ENCODE measurements at places on chromosomes 2 and 18.

DNA sequence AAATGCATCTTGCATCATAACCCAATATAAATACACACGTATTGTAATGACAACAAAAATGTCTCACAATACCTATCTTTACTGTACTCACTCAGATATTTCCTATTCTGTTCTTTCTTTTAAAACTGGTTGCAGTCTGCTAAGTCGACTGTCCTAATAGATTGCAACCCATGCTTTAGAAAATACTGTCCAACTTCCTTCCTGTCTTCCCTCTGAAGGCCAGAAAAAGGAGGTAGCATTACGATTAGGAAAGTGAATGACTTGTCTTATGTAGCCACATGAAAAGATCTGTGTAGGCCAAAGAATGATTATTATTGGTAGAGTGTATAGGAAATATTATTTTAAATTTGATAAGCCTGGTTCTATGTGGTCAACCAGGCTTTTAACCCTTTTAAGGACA lies 134.1 kb downstream of the FAM210A start:
- DNase-seq: no peak

- no peak for DNase-seq
These were observed 37.8 kb downstream of the COMMD1 start for GRCh38 chr2:61943251-61943650.

GRCh38 chr2:207619764-207620203 lies 5.4 kb downstream of the METTL21A start:
- no peak for DNase-seq

- no peak for DNase-seq
These were observed 128.1 kb upstream of the SERTAD2 start for GRCh38 chr2:64781711-64782390.

DNA sequence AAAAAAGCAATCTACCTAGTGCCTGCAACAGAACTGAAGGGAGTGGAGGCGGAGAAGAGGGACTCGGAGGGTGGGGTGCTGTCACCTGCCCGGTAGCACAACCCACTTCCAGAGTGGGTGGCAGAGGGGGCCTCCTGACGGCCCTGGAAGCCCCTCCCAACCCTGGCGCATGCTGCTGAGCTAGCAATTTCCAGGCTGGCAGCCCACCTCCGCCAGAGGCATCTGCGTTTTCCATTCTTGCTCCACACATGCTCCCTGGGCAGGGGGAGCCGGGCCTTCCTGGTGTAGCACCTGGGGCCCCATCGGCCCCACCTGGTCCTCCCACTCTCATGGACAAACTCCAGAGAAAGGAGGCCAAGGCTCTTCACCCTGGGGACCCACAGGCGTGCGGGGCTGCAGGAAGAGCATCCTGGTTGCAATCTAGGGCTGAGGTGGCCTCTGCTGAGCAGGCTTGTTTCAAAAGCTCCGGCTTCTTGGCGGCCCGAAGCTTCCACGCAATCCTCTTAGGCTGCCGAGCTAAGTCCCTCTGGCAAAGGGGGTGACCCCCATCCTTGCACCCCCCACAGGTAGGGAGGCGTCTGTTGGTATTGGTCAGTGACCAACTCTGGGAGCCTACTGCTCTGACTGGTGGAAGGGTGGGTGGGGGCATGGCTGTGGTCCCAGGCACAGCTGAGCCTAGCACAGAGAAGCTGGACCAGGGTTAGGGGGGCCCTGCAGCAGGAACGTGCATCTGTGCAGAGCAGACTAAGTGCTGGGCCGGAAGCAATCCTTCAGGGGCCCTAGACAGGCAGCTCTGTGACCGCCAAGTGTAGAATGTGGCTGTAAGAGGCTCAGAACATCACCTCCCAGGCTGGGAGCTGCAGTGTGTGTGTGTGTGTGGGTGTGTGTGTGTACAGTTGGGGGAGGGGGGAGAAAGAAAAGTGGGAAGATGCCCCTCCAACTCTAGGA lies 2.6 kb downstream of the HS6ST1 start:
- no peak for DNase-seq

- peak; percentile 74 for DNase-seq
These were observed 100.5 kb upstream of the UNC80 start for GRCh38 chr2:209671020-209671680.

DNA sequence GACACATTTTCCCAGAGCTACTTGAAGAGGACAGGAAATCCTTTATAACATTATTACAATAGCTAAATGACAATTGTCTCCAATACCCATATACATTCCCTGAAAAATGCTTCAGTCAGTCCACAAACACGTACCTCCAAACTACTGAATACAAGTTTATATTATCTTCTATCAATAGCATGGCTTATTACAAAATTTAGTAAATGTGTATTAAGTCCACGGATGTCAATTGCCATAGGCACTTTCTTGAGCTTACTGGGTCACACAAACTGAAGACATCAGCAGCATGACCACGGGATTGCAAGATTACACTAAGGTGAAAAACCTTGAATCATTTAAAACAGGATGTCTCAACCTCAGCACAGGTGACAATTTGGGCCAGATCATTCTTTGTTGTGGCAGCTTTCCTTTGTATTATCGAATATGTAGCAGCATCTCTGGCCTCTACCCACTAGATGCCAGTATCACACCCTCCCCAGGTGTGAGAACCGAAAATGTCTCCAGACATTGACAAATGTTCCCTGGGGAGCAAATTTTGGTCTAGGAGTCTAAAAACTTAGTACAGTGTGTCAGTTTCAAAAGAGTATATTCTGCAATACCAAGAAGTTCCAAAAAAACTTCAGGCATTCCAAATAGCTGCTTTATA lies 1.4 kb downstream of the MBD2 start:
- peak; percentile 31 for DNase-seq

DNA sequence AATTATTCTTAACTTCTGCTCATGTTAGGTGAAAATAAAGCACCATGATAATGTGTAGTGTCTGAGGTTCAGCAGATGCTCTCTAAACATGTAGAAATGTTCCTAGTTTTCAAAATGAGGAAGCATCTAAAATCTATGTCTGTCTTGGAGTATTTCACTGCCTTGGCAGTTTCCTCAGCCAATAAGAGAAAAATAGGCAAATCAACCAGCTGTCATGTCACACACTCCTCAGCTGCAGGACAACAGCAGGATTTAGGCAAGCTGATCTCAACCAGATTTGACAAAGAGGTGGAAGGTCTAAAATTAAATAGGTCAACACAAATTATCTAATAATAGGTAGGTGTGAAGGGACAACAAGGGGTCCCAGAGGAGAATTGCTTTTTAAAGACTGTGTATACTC lies 164.1 kb upstream of the BOD1L2 start:
- no peak for DNase-seq

DNA sequence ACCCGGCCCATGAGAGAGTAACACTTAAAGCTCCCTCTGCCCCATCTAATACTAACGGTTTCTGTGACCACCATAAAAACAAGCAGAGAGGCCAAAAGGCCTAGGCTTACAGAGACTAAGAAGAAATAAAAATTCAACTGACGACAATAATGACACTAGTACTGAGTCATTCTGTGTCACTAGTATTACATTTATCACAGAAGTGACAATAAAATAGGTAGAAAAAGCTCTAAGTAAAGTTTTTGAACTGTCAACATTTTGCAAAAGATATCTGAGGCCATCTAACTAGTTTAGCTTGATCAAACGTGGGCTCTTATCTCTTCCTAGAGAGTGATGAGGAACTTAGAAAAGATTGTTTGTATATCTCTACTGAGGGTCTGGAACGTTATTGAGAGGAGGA lies 35.6 kb downstream of the AP1S3 start:
- no peak for DNase-seq

DNA sequence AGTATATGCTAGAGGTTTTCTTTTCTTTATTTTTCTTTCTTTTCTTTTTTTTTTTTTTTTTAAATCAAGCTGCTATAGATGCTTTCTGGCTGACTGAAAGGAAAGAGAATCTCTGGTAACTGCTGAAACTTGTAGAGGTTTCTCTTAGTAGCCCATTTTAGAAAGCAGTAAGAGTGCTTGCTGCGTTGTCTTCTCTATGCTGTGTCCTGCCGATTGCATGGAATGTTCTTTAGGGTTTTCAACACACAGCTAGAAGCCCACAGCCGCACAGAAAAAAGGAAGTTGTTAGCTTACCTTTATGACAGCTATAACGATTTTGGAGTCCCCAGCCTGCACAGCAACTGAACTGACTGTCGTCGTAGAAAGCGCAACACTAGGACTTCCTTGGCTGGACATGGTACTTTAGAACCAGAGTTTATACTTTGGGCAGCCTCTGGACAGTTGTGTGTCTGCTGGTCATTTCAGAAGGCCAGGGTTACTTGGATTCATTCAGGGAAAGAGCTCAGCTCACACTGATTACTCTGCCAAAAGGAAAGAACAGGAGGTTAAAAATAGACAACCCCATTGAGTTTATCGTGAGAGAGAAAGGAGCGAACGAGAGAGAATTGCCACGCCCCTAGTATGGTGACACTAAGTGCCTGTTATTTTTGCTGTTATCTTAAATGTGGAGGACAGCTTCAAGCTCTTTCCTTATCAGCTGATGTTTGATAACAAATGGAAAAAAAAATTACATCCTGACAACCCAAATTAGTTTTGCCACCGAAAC lies at the start of gene CCDC141:
Gene CCDC141, minus strand, starts transcription at position 592 of the 766 bp plus-strand sequence. Its CDS starts 196 bp downstream, at position 396.
- DNase-seq: no peak

- DNase-seq: no peak
These were observed 73.7 kb upstream of the SLC1A4 start for GRCh38 chr2:64915510-64915900.

- no peak for DNase-seq
These were observed 2156.1 kb upstream of the CELF4 start for GRCh38 chr18:39721712-39722111.

DNA sequence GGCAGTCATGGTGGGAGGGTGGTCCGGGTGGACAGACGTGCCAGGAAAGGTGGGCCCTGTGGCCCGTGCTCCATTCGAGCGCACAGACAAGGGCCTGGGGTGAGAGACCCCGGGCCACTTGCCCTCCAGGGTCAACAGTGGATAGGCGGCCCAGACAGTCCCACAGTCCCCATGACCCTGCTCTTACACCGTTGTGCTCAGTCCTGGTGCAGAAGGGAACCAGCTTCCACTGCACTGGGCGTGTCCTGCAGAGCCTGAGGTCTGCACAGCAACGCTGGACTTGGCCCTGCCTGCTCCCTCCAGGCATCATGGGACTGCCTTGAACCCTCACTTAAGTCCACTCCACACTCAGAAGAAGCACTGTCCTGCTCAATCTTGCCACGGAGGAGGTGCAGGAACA lies 52.0 kb downstream of the PXDN start:
- DNase-seq: no peak

DNA sequence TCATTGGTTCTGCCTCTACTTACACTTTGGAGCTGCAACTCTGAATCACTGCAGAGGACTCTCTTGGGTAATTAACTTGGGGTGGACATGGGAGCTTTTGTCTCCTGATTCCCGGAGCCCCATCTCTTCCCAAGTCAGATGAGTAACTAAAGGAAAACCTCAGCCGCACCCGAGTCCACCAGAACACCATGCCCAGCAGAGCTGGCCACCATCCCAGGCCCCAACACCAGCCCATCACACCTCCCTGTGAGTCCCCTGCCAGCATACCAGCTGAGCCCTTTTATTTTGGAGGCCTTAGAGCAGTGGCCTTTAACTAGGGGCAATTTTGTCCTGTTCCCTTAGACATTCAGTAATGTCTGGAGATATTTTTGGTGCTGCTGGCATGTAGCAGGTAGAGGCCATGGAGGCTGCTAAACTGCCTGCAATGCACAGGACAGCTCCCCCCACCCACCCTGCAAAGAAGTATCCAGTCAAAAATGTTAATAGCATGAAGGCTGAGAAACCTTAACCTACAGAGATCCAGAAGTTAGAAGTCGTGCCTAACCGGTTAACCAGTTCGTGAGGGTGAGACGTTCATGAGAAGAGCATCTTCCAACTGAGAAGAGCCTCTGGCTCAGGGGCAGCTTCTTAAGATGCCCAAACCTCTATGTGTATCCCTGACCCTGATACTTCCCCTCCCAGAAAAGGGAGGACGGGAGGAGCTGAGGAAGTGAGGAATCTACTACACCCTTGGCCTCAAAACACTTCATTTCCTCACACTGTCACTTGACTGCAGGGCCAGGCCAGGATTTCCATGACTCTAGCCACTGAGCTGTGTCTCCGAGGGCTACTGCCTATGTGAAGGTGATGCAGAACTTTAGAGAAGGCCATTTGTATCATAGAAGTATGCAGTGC lies 139.9 kb upstream of the EPAS1 start:
- no peak for DNase-seq

DNA sequence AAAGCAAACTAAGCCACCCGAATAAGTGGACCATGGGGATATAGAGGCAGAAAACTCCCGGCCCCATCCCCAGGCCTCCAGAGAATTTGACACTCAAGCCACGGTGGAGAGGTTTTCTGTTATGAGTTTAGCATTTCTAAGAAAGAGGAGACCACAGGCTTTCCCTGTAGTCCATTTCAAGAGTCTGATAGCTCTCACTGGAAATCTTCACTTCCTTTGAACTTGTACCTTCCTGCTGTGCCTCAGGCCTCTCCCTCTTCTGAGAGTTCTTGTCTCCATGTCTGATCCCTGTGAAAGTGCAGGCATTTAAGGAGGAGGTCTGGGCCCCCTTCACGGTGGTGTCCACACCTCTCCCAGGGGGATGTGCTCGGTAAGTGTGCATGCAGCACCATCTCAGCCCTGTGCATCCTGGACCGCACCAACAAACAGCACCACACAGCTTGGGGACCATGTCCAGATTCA lies 113.7 kb downstream of the BCL2 start:
- DNase-seq: no peak

DNA sequence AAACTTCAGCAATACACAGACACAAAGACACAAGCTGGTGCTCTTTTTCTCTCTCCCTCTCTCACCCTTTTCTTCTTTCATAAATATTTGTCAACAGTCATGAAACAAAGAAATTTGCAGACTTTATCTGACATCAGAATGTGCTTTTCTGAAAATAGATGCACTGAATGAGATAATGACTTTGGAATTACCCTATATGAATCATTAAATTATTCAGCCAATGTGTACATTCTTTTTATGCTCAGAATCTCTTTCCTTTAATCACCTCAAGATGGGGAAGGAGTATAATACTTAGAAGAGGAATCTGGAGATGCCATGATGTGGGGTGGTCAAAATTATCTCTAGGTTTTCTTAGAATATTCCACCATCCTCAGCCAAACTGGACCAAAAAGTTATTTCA lies 289.9 kb downstream of the LRRTM1 start:
- DNase-seq: no peak

DNA sequence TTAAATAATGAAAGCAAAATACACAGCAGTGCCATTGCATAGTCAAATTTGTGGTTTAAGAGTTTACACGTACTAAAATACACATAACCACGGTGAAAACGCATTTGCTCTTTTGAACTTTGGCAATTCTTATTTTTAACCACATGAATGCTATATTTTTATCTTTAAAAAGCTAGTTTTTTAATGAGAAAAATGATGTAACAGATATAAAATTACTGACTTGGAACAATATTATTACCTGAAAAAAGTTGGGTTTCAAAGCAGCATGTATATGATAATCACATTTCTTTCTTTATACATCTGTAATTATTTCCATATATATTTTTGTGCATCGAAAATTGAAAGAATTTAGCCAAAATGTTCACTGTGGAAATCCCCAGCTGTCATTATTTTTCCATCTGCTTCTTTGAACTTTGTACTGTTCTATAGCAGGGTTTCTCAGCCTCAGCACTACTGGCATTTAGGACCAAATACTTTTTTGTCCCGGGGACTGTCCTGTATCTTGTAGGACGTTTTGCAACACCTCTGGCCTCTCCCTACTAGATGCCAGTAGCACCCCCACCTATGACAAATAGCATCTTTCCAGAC lies 75.9 kb upstream of the CAB39 start:
- no peak for DNase-seq
